ENCODE measurements at places on chromosomes 7 and 10. TPM values are rescaled to one million over a fixed set of nuclear protein-coding genes. Genes with fewer than 3 reads are reported as not detected.

TAC1 gene
- under 0.01 TPM for total RNA-seq

TBX20 gene
- not detected for total RNA-seq

MNX1 gene
- total RNA-seq, result not detected

IDI2 gene
- not detected for total RNA-seq

PPP1R3A gene
- total RNA-seq, result not detected

SLC39A12 gene
- not detected for total RNA-seq

GJC3 gene
- not detected for total RNA-seq

KLLN gene
- 0.66 TPM for total RNA-seq

ASAH2 gene
- 0.51 TPM for total RNA-seq

AHR gene
- total RNA-seq, result 84.4 TPM

POT1 gene
- 49.5 TPM for total RNA-seq

UCMA gene
- not detected for total RNA-seq

GIMAP8 gene
- under 0.01 TPM for total RNA-seq

PDK4 gene
- total RNA-seq, result 3.1 TPM

GRCh38 chr7:92282930-92283329, 37.2 kb downstream of the ANKIB1 start:
- H3K36me3 ChIP-seq, result no peaks in the 10 kb centered on the region
- H3K27ac ChIP-seq, result no peak overlapping the region

DNA sequence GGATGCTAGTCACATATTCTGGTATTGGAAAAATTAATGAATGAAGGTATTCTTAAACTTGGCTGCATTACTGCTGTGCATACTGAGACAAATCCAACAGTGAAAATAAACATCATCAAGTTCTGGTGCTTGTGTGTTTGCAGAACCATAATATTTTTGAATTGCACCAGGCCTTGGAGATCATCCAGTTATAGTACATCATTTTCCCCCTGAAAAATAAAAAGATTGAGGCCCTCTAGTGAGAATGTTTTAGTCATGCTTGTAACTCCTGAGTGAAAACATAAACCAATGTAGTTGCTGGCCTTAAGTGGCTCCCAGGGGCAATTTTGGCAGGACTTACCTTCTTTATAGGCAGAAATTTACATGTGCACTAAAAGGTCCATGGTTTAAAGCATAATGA, 218.8 kb upstream of the TMEM229A start:
- no peaks in the 10 kb centered on the region for H3K27me3 ChIP-seq
- no peak overlapping the region for H3K27ac ChIP-seq
- H3K4me1 ChIP-seq, result no peaks in the 10 kb centered on the region
- H3K4me3 ChIP-seq, result no peak overlapping the region

DNA sequence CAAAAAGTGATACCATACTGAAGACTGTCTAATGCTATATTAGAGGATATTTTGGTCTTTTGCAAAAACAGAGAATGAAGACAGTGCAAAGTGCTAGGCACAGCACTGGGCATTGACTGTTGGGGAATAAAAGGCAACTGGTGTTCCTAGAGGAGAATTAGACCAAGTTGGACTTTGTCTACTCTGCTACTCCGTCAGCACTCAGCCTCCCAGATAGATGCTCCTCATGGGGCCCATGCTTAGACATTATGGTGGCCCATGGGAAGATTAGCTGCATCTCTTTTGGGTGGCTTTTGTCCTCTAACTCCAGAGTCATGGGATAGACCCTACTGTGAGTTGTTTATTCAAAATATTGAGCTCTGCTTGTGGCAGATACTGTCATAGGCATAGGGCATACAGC, 113.5 kb downstream of the RBM20 start:
- no peak overlapping the region for H3K4me3 ChIP-seq
- H3K27me3 ChIP-seq, result peaks cover 5% of the 10 kb centered on the region
- H3K27ac ChIP-seq, result no peak overlapping the region
- DNase-seq, result no peak
- H3K4me1 ChIP-seq, result no peaks in the 10 kb centered on the region
- no peaks in the 10 kb centered on the region for H3K36me3 ChIP-seq

DNA sequence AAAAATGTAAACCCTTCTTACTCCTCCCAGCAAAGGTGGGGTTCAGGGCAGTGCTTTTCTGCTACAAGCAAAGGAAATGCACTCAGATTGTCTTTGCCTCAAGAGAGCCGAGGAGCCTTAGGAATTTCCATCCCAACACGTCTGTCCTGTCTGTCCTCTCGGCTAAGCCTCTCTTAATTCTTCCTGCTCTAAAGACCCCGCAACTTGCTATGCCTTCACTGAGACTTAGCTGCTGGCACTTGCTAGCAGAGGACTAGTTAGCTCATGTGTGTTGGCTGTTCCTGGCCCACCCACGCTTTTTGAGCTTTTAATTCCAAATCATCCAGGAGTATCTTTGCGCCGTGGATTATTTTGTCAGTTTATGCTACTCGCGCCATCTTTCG, 481 bp upstream of the NPM3 start:
- peaks cover 7% of the 10 kb centered on the region for H3K4me1 ChIP-seq
- peak; percentile 19 for DNase-seq
- H3K27ac ChIP-seq, result peak overlapping the region; percentile 84

DNA sequence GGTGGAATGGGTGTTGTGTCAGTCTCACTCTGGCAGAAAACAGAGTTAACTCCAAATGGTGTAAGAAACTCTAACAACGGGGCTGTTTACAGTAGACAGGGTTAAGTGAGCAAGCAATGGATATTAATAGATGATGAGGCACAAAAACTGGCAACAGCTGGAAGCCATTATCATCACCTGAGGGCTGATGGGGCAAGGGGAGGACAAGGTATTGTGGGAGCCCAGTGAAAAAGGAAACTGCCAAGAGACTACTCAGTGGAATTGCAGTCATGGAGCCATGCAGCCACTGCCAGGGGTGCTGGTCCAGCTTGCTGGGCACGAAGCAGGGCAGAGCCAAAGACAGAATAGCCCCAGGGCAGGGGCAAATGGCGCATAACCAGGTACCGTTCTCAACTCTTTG, 260.7 kb downstream of the BICC1 start:
- peaks cover 8% of the 10 kb centered on the region for H3K4me1 ChIP-seq
- DNase-seq, result peak; percentile 39
- H3K27me3 ChIP-seq, result no peaks in the 10 kb centered on the region
- H3K4me3 ChIP-seq, result no peak overlapping the region
- H3K36me3 ChIP-seq, result no peaks in the 10 kb centered on the region

- peak overlapping the region; percentile 93 for H3K27ac ChIP-seq
- H3K36me3 ChIP-seq, result no peaks in the 10 kb centered on the region
- DNase-seq, result no peak
- no peaks in the 10 kb centered on the region for H3K27me3 ChIP-seq
- H3K4me1 ChIP-seq, result peaks cover 17% of the 10 kb centered on the region
These were observed 3.1 kb upstream of the AVPI1 start for GRCh38 chr10:97690133-97690532.

DNA sequence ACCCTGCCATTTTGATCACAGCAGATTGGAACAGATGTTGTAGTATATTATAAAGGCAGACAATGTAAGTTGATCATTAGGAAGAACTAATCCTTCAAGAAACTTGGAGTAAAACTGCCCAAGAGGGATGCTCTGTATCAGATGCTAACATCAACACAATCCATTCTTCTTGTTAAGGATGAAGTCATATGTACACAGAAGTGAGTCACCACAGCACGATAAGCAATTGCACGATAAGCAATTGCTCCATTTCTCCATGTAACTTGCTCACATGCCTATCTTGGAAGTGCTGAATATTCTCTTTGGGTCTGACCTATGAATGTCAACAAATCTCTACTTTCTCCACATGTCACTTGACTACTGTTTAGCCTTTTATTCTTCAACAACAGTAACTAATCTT, 41.5 kb upstream of the DMTF1 start:
- no peaks in the 10 kb centered on the region for H3K4me1 ChIP-seq
- no peaks in the 10 kb centered on the region for H3K27me3 ChIP-seq
- peak; percentile 62 for DNase-seq
- no peaks in the 10 kb centered on the region for H3K36me3 ChIP-seq

GRCh38 chr7:102840404-102840803, 72.4 kb upstream of the LRRC17 start:
- no peaks in the 10 kb centered on the region for H3K36me3 ChIP-seq
- H3K4me1 ChIP-seq, result peaks cover 10% of the 10 kb centered on the region
- no peaks in the 10 kb centered on the region for H3K27me3 ChIP-seq
- no peak overlapping the region for H3K4me3 ChIP-seq
- H3K27ac ChIP-seq, result no peak overlapping the region

GRCh38 chr7:2710286-2710655, 22.3 kb downstream of the AMZ1 start:
- no peaks in the 10 kb centered on the region for H3K27me3 ChIP-seq
- peaks cover 2% of the 10 kb centered on the region for H3K4me1 ChIP-seq
- no peak for DNase-seq
- no peak overlapping the region for H3K4me3 ChIP-seq

DNA sequence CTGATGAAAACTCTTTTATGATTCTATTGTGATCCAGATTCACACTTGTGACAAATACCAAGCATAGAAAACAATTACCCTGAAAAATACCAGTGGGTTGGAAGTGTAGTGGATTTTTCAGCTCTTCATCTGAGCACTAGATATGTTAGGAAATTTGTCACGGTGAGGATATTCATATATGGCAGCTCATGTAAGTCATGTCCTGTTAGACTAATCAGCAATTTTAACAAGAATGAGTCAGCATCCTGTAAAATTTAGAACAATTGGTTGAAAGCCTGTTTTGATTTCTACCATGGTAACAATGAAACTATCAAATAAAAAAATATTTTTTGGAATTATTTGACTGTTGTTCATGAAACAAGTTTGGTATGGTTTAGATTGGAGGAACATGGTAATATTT, 334.3 kb downstream of the CACNA2D1 start:
- H3K36me3 ChIP-seq, result no peaks in the 10 kb centered on the region
- no peaks in the 10 kb centered on the region for H3K27me3 ChIP-seq
- peak overlapping the region; percentile 35 for H3K27ac ChIP-seq
- peak; percentile 53 for DNase-seq
- no peak overlapping the region for H3K4me3 ChIP-seq

DNA sequence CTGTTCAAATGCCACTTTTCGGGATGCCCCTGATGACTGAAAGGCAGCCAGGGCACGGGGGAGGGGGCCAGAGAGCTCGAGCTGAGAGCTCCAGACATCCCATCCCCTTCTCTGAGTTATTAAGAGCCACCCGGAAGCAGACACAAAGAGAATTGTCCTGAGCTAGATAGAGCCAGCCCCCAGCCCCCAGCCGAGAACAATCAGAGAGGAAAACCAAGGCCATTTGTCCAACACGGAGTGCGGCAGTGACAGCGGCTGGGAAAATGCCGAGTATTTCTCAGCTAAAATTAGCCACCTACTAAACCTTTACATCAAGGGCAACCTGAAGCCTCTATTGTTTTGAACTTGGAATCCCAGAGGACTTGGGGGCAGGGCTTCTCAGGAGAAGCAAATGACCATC, 51.0 kb downstream of the UNC5B start:
- no peak overlapping the region for H3K27ac ChIP-seq
- no peak overlapping the region for H3K4me3 ChIP-seq
- no peaks in the 10 kb centered on the region for H3K27me3 ChIP-seq

GRCh38 chr7:131527456-131527855, 29.0 kb downstream of the PODXL start:
- no peak for DNase-seq
- no peaks in the 10 kb centered on the region for H3K4me1 ChIP-seq
- no peaks in the 10 kb centered on the region for H3K36me3 ChIP-seq

DNA sequence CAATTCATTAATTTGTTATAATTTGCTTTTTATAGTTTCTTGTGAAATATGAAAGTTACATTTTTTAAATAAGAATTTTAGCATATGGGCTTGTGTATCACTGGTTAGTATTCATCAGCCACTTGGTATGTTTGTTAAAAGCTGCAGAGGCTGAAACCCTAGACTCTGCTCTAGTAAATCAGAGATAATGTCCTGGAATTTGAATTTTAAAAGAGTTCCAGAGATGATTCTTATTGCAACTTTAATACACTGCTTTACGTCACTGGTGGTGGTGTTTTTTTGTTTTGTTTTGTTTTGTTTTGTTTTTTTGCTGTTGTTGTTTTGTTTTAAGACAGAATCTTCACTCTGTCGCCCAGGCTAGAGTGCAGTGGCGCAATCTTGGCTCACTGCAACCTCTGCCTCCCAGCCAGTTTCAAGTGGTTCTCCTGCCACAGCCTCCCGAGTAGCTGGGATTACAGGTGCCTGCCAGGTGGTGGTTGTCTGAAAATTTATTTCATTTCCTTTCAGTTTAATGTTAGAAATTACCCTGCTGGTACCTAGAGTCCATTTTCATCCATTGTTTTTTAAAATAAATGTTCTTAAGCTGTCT, 43.8 kb downstream of the PTPN12 start:
- no peak overlapping the region for H3K4me3 ChIP-seq
- peak; percentile 26 for DNase-seq
- no peak overlapping the region for H3K27ac ChIP-seq
- no peaks in the 10 kb centered on the region for H3K27me3 ChIP-seq
- H3K4me1 ChIP-seq, result peaks cover 3% of the 10 kb centered on the region
- H3K36me3 ChIP-seq, result peaks cover 2% of the 10 kb centered on the region

DNA sequence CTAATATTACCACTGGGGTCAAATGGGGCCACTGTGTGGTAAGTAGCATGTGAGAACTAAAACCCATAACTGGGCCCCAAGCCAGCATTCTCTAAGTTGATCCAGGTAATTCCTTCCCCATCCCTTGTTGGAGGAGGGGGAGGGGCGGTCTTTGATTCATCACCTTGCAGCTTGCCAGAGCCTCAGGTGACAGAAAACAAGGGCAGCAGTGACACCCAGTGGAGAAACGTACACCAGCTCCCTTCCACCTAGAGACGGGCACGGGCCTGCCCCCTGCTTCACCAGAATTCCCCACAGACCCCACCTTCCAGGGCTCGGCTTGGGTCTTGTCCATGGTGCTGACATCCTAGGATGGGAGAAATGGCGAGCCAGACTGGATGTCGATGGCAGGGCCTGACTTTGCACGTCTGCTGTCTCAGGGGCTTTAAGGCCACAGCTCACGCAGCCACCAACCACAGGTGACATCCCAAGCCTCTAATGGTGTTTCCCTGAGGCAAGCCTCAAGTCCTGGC, 102.0 kb downstream of the STRA8 start:
- no peaks in the 10 kb centered on the region for H3K36me3 ChIP-seq
- H3K4me3 ChIP-seq, result no peak overlapping the region
- DNase-seq, result peak; percentile 24
- no peaks in the 10 kb centered on the region for H3K4me1 ChIP-seq

DNA sequence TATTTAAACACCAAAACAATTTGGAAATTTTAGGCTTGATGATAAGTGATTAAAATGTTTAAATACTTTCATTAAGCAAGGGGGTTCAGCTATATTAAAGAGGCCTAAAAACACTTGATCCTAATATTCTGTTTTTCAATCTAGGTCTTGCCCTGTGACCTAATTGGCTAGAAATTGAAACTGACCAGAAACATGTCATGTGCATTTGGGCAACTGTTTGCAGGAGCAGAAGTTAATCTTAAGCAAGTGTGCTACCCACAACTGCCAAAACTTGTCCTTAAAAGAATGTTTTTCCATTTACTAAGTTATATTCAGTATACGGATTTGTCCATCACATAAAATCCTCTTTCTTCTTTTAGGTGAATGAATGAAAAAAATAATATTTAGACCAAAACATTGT, 167.3 kb downstream of the PPP1R3A start:
- H3K36me3 ChIP-seq, result no peaks in the 10 kb centered on the region
- no peaks in the 10 kb centered on the region for H3K27me3 ChIP-seq
- no peak for DNase-seq

GRCh38 chr10:98316170-98316569, 48.2 kb upstream of the LOXL4 start:
- no peaks in the 10 kb centered on the region for H3K36me3 ChIP-seq
- H3K27ac ChIP-seq, result no peak overlapping the region
- H3K27me3 ChIP-seq, result no peaks in the 10 kb centered on the region
- no peak for DNase-seq

All from fibroblast of lung (primary cell).